Right cardiac atrium (tissue), 5 donors: ENCODE measurements at places on chromosomes 5 and 9. TPM values are rescaled to one million over a fixed set of nuclear protein-coding genes. Genes with fewer than 3 reads are reported as not detected.

GRCh38 chr5:22590677-22591268, 262.4 kb downstream of the CDH12 start:
- DNase-seq = no peak

DNA sequence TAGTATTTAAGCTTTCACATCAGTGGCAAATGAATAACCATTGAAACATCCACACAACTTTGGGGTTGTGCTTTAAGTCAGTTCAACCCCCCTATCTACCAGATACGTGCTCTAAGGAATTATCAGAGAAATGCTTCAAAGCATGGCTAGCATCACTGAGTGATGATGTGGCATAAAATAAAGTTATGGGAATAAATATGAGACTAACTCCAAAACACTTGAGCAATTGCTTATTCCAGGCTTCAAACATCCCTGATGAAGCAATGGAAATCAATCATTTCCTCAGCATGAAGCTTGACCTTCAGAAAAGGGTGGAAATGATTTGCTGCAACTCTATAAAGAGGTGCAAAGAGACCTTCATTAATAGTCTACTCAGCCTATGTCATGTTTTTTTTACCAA, 292.0 kb upstream of the SMC2 start:
- no peak for DNase-seq

TPPP gene
- 30.1 TPM for total RNA-seq

- no peak for DNase-seq
These were observed 41.3 kb upstream of the MIER3 start for GRCh38 chr5:56993241-56993640.

BTNL8 gene
- not detected for total RNA-seq

RMI1 gene
- total RNA-seq = 4.5 TPM

DNA sequence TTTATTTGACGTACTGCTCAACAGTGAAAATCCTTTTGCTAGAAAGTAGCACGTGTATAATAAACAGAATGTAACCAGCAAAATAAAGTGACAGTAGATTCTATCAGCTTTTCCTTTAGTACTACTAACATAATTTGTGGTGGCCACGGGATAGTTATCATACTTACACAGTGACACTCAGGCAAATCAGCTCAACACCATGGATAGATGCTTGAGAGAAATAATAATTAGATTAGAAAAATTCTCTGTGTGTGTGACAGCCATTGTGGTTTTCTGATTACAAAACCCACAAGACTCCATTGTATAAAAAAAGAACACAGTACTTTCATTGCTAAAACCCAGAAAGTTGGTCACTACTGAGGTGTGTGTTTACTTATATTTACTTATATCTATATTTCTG, 101.1 kb downstream of the MUSK start:
- DNase-seq = no peak

DNA sequence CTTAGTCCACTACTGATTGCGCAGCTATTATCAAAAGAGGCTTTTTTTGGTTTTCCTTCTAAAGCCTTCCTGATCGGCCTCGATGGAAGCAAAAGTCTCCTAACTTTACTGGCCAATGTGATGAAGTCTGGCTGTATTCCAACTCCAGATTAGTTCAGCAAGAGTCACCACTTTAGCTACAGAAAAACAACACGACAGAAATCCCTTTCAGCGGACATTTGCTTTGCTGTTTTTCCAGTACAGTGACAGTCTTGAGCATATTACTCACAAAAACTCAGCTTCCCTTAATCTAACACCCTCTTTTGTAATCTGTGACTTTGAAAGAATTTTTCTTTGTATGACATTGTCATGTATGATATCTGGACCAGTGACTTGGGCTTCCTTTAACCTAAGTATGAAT, 95.7 kb downstream of the HOMER1 start:
- no peak for DNase-seq

DNA sequence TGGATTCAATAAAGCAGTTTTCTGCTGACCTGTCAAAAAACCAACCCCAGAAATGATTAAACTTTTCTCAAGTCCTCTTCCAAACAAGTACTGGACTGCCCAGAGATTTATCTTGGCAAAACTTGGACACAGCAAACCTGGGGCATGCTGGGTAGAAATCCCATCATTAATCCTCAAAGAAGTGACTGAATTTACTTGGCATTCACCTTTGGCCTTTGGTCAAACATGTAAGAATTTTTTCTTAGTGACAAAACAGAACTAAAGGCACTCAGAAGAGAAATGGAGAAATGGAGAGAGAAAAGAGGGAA, 248.6 kb upstream of the NREP start:
- DNase-seq = no peak
